ENCODE measurements at places on chromosomes 7 and 10.

DNA sequence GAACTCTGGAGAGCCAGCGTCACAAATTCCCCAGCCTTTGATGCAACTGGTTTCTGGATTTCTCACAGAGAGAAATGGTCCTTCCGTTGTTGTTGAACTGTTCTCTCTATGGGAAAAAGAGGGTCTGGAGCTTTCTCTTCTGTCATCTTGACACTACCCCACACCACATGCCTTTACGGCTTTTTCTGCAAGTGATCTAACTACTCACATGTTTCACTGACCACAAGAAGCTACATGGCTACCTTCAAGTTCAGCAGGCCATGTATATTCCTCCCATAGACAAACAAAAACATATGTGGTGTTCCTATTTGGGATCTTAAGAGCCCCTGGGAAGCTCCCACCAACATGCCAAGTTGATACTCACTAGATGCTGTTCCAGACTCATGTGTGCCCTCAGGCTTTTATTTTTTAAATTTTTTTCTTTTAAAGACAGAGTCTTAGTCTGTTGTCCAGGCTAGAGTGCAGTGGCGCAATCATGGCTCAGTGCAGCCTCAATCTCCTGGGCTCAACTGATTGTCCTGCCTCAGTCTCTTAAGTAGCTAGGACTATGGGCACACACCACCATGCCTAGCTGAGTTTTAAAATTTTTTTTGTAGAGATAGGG is 72.0 kb downstream of the RNF216 start:
- DNase-seq = no peak

GRCh38 chr7:21370283-21370982 is 57.5 kb upstream of the SP4 start:
- peak; percentile 59 for DNase-seq

DNA sequence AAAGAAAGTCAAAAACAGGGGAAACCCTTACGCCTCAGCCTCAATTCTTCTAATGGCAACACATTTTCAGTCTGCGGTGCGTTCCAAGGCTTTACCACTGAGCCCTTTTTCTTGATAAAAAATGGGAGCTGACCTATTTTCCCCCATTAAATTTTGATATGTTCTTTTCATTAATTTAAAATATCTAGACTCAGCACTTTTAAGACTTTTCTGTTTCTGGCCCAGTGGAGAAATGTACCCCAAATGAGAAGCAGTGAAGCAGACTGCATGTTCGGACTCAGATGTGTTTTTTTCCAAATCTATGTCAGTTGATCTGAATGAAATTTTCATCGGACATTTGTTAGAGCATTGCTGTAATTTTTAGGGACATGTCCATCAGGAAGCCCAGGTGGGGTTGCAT is 126.2 kb downstream of the SEC23IP start:
- no peak for DNase-seq

GRCh38 chr7:36285276-36285675 is 104.4 kb upstream of the ANLN start:
- DNase-seq = no peak

DNA sequence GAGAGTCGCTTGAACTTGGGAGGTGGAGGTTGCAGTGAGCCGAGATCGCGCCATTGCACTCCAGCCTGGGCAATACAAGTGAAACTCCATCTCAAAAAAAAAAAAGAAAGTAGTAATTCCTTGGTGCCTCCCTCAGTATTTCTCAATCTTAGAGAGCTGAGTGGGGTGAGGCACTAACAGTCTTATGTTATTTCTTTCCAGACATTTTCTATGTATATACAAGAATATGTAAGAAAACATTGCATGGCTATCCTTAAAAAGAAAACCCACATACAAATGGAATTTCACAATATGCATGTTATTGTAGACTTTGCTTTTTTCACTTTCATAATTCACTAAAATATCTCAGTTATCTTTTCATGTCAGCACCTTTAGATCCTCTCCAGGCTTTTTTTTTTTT is 13.6 kb upstream of the SLF2 start:
- no peak for DNase-seq

- peak; percentile 83 for DNase-seq
Observed at GRCh38 chr10:45008524-45009161, 7.9 kb downstream of the ZNF22 start.

- DNase-seq = no peak
Observed at GRCh38 chr10:55734112-55734511, 626.9 kb downstream of the ZWINT start.

GRCh38 chr7:154680894-154681659 is 321.8 kb downstream of the PAXIP1 start:
- DNase-seq = no peak

DNA sequence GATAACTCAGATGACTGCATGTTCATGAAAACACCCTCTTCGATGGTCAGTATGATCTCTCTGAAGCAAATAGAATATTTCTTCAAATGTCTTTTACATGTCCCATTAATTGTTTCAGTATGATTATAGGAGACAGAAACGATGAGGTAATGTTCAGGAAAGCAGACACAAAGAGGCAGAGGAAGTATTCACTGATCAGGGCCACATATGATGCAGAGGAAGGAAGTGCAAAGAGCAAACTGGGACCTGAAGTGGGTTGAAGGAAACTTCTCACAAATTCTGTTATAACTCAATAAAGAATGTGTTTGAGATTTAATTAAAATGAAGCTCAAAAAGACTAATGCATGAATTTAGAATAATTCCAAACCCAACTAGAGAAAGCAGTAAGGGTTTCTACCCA is 70.5 kb downstream of the TES start:
- DNase-seq = no peak

DNA sequence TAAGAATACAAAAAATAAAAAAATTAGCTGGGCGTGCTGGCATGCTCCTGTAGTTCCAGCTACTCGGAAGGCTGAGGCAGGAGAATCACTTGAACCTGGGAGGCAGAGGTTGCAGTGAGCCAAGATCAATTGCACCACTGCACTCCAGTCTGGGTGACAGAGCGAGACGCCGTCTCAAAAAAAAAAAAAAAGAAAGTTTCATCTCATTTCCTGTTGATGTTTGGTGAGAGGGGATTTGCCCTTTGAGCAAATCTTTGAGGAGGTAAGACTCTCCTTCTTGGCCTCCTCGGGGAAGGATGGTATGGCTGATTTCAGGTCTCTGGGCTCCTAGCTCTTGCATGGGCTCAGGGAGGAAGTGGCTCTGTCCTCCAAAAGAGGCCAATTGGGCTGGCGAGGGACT is 3.6 kb upstream of the GRID2IP start:
- DNase-seq = no peak

DNA sequence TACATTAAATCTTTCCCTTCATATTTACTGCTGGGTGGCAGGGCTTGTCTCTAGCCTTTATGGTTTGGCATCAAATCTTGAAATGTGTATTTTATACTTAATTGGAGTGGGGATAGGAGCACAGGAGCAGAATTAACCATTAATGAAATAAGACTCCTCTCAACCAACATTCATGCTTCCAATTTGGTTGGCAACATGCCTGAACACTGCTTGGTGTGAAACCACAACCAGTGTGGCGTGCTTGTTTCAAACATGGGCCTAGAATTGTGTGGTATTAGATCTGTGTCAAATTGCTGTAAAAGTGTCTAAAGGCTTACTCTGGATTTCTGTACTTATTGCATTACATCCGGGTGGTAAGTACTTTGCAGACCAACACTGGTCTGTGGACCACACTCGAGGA is 25.1 kb upstream of the VPS41 start:
- DNase-seq = no peak

DNA sequence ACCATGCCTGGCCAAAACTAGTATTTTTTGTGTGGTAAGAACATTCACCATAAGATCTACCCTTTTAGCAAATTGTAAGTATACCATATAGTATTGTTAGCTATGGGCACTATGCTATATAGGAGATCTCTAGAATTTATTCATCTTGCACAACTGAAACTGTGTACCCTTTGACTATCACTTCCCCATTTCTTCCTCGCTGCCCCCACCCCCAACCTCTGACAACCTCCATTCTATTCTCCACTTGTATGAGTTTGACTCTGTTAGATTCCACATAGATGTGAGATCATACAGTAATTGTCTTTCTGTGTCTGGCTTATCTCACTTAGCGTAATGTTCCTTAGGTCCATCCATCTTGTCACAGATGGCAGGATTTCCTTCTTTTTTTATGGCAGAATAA is 3.6 kb downstream of the CASP7 start:
- no peak for DNase-seq

- peak; percentile 60 for DNase-seq
Observed at GRCh38 chr7:131525820-131526219, 30.6 kb downstream of the PODXL start.

- peak; percentile 5 for DNase-seq
Observed at GRCh38 chr7:114310345-114311110, 104.1 kb upstream of the FOXP2 start.

GRCh38 chr7:158018098-158018762 is 569.4 kb downstream of the PTPRN2 start:
- no peak for DNase-seq
